Heart right ventricle (tissue), 16 donors: ENCODE measurements at places on chromosomes 6 and 20. TPM values are rescaled to one million over a fixed set of nuclear protein-coding genes. Genes with fewer than 3 reads are reported as not detected.

DNA sequence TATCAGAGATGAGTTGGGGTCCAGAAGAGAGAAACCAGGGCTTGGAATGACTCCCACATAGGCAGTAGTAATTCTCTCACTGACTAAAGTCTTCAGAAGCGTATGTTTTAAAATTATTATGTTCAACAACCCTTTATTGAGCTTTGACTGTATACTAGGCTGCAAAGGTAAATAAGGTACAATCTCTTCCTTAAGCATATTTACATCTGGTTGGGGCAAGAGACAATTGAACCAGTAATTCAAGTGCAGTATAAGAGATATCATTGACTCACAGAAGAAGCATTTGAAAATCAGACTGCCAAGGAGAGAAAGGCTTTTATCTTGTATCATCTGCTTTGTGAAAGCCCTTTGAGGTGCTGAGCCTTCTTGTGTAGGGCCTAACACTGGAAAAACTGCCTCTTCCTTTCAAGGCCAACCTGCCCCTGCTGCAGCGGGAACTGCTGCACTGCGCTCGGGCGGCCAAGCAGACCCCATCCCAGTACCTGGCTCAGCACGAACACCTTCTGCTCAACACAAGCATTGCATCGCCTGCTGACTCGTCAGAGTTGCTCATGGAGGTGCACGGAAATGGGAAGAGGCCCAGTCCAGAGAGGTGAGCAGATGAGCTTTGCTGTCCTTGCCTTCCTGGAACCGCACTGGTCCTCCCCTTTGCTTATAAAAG is 39.3 kb upstream of the C20orf144 start:
- peaks cover 7% of the 10 kb centered on the region for H3K36me3 ChIP-seq
- H3K27ac ChIP-seq, result no peak overlapping the region
- H3K4me1 ChIP-seq, result no peaks in the 10 kb centered on the region
- H3K27me3 ChIP-seq, result no peaks in the 10 kb centered on the region
- H3K4me3 ChIP-seq, result no peak overlapping the region

DNA sequence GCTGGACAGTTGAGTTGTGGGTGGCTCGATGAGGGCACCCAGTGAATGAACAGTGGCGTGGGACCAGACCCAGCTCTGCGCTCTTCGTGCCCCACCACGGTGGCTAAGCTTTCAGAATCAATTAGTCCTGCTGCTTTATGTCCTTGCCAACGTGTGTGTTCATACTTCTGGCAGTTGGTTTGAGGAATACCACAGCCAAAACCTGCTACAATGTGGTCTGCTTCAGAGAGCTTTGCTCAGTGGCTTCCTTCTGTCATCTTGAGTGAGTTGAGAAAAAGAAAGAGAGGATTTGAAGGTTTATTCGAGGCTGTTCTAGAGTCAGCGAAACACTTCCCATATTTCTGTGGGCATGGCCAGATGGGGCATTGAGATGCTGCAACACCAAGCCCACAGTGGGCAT is 39.5 kb upstream of the SLC22A2 start:
- peaks cover 8% of the 10 kb centered on the region for H3K27me3 ChIP-seq
- no peak for DNase-seq
- no peaks in the 10 kb centered on the region for H3K4me1 ChIP-seq
- no peak overlapping the region for H3K27ac ChIP-seq
- no peak overlapping the region for H3K4me3 ChIP-seq
- no peaks in the 10 kb centered on the region for H3K36me3 ChIP-seq

DNA sequence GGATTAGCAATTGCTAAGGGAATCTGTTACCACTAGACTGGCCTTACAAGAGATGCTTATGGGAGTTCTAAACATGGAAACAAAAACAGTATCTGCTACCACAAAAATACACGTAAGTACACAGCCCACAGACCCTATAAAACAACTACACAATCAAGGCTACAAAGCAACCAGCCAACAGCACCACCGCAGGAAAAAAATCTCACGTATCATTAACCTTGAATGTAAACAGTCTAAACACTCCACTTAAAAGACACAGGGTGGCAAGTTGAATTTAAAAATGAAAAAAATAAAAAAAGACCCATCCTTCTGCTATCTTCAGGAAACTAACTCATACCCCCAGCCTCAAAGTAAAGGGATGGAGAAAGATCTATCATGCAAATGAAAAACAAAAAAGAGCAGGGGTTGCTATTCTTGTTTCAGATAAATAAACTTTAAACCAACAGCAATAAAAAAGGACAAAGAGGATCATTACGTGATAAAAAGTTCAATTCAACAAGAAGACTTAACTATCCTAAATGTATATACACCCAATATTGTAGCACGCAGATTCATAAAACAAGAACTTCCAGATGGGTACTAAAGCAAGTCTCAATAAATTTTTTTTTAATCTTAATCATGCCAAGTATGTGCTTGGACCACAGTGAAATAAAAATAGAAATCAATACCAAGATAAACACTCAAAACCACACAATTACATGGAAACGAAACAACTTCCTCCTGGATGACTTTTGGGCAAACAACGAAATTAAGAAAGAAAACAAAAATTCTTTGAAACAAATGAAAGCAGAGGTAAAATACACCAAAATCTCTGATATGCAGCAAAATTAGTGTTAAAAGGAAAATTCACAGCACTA is 52.3 kb downstream of the RNGTT start:
- H3K4me3 ChIP-seq, result no peak overlapping the region
- H3K4me1 ChIP-seq, result peaks cover 20% of the 10 kb centered on the region
- no peaks in the 10 kb centered on the region for H3K27me3 ChIP-seq
- no peak for DNase-seq
- H3K27ac ChIP-seq, result no peak overlapping the region

- H3K27ac ChIP-seq, result no peak overlapping the region
- no peak overlapping the region for H3K4me3 ChIP-seq
- no peaks in the 10 kb centered on the region for H3K27me3 ChIP-seq
- H3K4me1 ChIP-seq, result peaks cover 4% of the 10 kb centered on the region
Observed at GRCh38 chr6:35170166-35170565, 29.0 kb upstream of the TCP11 start.

DNA sequence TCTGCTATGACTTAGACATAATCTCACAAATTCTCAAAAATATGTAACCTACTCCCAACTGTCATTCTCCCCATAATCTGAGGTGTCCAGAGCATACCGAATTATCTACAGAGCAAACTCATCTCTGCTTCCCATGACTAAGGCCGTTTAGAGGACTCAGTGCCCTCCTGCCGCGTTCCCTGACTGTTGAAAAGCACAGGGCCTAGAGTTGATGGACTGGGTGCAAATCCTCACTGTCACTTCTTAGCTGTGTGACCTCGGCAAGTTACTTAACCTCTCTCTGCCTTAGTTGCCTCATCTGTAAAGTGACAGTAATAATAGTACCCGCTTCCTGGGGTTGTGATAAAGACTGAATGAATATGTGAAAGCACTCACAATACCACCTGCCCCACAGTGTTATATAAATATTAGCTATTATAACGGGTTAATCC is 4.7 kb upstream of the TUBB2A start:
- peak overlapping the region; percentile 84 for H3K27ac ChIP-seq
- peak overlapping the region; percentile 79 for H3K4me3 ChIP-seq
- no peak for DNase-seq
- H3K36me3 ChIP-seq, result no peaks in the 10 kb centered on the region

DNA sequence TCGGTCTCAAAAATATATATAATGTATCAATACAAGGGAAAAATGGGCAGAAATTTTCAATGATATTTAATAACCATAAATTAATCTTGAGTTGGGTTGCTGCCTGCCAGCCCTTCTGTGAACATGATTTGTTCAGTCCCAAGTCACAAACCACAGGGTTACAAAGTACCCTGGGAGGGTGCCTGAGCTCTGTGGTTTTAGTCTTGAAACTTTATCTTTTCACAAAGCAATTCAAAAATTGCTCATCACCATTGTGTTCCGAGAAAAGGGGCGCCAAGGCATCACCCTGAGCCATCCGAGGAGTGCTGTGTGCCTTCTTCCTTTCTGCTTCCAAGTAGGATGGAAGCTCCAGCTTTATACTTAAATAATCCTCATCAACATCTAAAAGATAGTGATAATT is 141.6 kb upstream of the AKAP12 start:
- no peak for DNase-seq
- no peak overlapping the region for H3K4me3 ChIP-seq
- H3K27me3 ChIP-seq, result no peaks in the 10 kb centered on the region
- H3K4me1 ChIP-seq, result no peaks in the 10 kb centered on the region

DNA sequence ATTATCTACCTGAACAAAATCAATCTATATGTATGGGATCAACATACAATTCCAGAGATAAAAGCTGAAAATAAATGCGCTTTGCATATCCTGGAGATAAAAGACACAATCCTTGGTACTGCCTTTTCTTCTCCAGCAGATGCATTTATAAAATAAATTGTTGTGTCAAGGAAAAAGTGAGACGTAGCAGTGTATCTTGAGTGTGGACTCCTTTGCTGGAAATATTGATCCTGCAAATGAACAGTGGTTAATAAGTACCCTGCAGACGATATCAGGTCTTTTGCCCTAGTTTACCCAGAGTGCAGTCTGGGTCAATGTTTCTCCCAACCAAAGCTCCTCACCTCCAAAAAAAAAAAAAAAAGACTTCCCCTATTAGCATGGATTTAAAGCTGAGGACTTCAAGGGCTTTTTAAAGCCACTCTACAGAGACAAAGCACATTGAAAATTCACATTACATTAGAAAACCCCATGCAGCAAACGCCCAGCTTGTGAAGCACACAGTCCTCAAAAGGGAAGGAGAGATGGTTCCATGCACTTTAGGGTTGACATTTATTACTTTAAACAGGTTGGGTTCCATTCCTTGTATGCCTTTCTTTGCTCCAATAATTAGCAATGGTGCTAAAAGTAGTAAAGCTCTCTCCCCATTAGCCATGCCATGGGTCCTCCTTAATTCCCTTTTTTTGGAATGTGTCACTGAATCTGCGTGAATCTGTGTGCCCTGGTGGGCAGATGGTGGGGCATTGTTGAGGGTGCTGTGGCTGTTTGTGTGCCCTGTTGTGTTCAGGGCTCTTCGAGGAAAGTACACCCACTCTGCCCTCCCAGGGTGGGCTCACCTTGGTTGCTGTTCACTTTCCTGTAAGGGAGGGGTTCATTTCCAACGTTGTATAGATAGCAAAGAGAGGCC is 21.1 kb downstream of the FOXA2 start:
- H3K4me3 ChIP-seq, result no peak overlapping the region
- H3K27me3 ChIP-seq, result peaks cover 100% of the 10 kb centered on the region
- H3K27ac ChIP-seq, result no peak overlapping the region
- no peaks in the 10 kb centered on the region for H3K36me3 ChIP-seq

- H3K4me3 ChIP-seq, result no peak overlapping the region
- H3K36me3 ChIP-seq, result peaks cover 38% of the 10 kb centered on the region
- DNase-seq, result no peak
- H3K4me1 ChIP-seq, result no peaks in the 10 kb centered on the region
Observed at GRCh38 chr6:13597073-13597472, 18.1 kb upstream of the NOL7 start.

DNA sequence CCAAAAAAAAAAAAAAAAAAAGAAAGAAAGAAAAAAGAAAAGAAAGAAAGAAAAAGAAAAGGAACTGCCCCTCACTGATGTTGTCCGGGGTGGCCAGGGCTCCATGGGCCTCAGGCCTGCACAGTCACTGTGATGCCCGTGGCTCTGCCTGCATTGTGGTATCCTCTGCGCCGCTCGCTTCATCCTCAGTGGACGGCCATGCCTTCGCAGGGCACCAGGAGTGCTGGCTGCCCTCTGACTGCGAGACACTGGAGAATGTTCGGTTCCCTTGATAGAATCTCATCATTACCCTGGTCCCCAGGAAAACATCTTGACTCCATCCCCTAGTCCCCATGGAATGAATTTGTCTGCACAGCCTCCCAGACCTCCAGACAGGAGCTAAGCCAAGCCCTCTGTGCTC is 61.7 kb downstream of the TMEM242 start:
- peaks cover 14% of the 10 kb centered on the region for H3K4me1 ChIP-seq
- DNase-seq, result no peak
- H3K4me3 ChIP-seq, result no peak overlapping the region
- H3K27ac ChIP-seq, result no peak overlapping the region

- H3K36me3 ChIP-seq, result no peaks in the 10 kb centered on the region
- no peaks in the 10 kb centered on the region for H3K27me3 ChIP-seq
- H3K27ac ChIP-seq, result no peak overlapping the region
- DNase-seq, result no peak
- H3K4me1 ChIP-seq, result no peaks in the 10 kb centered on the region
Observed at GRCh38 chr6:5956939-5957338, 49.8 kb downstream of the NRN1 start.

GRCh38 chr6:149016716-149017115 is 269.9 kb downstream of the UST start:
- H3K27me3 ChIP-seq, result no peaks in the 10 kb centered on the region
- DNase-seq, result no peak
- no peak overlapping the region for H3K27ac ChIP-seq

GRCh38 chr6:88483424-88483823 is 317.3 kb upstream of the CNR1 start:
- H3K27ac ChIP-seq, result no peak overlapping the region
- DNase-seq, result no peak
- H3K27me3 ChIP-seq, result no peaks in the 10 kb centered on the region
- H3K36me3 ChIP-seq, result no peaks in the 10 kb centered on the region
- H3K4me1 ChIP-seq, result no peaks in the 10 kb centered on the region

DNA sequence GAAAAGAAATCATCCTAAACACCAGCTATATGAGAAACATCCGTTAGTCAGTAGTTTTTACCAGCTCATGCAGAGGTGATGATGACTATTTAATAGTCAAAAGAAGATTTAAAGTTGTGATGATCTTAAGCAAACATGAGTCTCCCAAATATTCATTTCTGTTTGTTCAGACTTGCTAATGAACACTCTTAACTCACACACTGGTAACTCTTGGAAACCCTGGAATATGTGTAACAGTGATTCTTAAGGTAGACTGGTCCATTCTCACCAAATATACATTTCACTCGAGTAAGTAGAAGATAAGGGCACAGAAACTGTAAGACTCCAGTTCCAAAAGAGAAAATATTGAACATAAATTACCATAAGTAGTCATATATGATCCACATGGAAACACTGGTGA is 29.1 kb downstream of the RSPO3 start:
- no peak for DNase-seq
- H3K27ac ChIP-seq, result no peak overlapping the region
- no peaks in the 10 kb centered on the region for H3K36me3 ChIP-seq
- peaks cover 16% of the 10 kb centered on the region for H3K4me1 ChIP-seq
- H3K4me3 ChIP-seq, result no peak overlapping the region
- no peaks in the 10 kb centered on the region for H3K27me3 ChIP-seq

- no peak overlapping the region for H3K27ac ChIP-seq
- peaks cover 17% of the 10 kb centered on the region for H3K4me1 ChIP-seq
- no peak overlapping the region for H3K4me3 ChIP-seq
Observed at GRCh38 chr6:5367510-5367909, 106.2 kb downstream of the FARS2 start.

DNA sequence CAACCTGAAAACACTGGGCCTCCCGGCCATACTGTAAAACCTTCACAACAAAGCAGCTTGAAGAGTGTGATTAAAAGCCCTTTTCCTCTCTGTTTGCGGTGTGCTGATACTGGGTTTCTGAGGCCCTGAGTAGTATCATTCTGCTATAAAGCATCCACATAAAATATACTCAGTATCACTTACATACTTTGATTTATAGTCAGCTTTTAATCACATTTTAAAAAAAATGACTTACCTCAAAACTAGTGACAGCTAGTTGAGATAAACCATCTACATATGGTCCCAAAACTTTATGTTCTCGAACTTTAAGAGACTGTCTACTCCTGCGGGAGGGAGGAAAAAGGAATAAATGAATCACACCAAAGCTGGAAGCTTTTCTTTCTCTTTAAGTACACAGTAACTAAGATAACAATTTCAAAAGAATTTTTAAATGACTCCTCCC is 135.7 kb downstream of the KIF13A start:
- no peaks in the 10 kb centered on the region for H3K27me3 ChIP-seq
- H3K4me1 ChIP-seq, result no peaks in the 10 kb centered on the region
- no peak overlapping the region for H3K4me3 ChIP-seq
- H3K36me3 ChIP-seq, result peaks cover 78% of the 10 kb centered on the region
- no peak for DNase-seq

Gene C6orf163
- 2.6 TPM for total RNA-seq

Gene ABHD16B
- total RNA-seq, result not detected

Gene TMEM151B
- 0.09 TPM for total RNA-seq

Gene CDC5L
- 20.4 TPM for total RNA-seq

Gene ZC2HC1B
- not detected for total RNA-seq

Gene HMGN4
- total RNA-seq, result 30.7 TPM
